ENCODE measurements at places on chromosomes 2 and 18. TPM values are rescaled to one million over a fixed set of nuclear protein-coding genes. Genes with fewer than 3 reads are reported as not detected.

Gene HDLBP
- 752 TPM for total RNA-seq

Gene FNDC4
- total RNA-seq: 23.3 TPM

DNA sequence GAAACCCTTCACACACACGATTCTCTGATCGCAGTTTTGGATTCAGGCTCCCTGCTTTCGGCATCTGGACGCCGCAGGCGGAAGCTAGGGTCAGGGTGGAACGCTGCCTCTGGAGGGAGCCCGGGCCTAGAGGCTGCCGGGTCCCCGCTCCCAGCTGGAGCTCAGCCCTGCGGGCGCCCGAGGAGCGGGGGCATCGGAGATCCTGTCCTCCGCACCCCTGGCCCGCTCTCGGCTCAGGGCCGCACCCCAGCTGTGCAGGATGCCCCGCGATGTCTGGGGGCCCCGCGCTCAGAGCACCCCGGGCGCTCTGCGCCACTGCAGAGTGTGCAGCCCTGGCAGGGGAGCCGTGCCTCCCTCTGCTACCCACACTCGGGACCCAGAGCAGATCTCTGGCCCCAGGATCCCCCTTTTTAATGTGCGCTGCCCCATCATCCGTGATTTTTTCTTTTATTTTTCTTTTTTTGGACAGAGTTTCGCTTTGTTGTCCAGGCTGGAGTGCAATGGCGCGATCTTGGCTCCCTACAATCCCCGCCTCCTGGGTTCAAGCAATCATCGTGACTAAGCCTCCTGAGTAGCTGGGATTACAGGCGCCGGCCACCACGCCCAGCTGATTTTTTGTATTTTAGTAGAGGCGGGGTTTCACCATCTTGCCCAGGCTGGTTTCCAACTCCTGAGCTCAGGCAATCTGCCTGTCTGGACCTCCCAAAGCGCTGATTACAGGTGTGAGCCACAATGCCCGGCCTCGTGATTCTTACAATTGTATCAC is 54.8 kb upstream of the TUBA3E start:
- H3K4me1 ChIP-seq: peaks cover 15% of the 10 kb centered on the region
- peak overlapping the region; percentile 37 for H3K4me3 ChIP-seq
- DNase-seq: no peak
- H3K27me3 ChIP-seq: peaks cover 52% of the 10 kb centered on the region
- no peaks in the 10 kb centered on the region for H3K36me3 ChIP-seq

DNA sequence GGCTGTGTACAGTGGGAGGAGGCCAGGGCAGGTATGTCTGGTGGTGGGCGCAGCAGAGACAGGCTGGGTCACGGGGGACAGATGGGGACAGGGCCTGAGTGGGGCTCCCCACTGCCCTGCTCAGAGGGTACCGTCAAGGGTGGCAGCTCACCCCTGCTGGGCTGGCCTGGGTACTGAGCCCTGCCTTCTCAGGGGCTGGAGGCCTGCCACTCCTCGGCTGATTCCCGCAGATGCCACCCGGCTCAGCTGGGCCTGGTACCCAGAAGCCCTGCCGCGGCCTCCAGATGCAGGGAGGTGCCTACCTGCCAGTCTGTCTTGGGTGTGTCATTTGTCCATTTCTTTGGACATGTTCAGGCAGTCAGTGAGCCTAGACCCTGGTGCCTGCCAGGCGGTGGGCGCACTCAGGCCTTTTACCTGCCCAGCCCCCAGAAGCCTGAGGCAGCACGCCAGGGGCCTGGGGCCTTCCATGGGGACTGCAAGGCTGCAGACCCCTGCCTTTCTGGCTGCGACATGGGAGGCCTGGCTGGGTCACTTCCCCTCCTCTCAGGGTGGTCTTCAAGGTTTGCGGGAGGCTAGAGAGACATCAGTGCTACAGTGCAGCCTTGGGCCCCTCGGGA is 3.3 kb downstream of the SNORC start:
- no peak overlapping the region for H3K27ac ChIP-seq
- DNase-seq: no peak
- H3K36me3 ChIP-seq: no peaks in the 10 kb centered on the region

DNA sequence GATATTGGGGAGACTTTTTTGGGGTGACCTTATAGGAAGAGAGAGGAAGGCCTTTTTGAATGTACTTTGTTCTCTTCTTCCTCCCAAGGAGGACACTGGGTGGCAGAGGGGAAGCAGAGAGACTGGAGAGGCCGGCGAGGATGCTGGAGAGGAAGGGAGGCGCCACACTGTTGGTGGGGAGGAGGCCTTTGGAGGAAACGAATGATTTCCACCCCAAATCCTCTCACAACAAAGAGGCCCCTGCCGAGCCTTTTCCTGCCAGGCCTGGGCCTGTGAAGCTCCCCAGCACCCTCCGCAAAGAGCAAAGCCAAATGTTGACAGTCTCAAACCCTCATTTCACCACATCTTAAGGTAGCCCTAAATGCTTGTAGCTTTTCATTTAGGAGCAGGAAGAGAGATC is 59.0 kb upstream of the UPP2 start:
- no peak for DNase-seq
- no peaks in the 10 kb centered on the region for H3K27me3 ChIP-seq
- H3K4me1 ChIP-seq: no peaks in the 10 kb centered on the region
